ENCODE measurements at places on chromosomes 11 and 22. TPM values are rescaled to one million over a fixed set of nuclear protein-coding genes. Genes with fewer than 3 reads are reported as not detected.

DNA sequence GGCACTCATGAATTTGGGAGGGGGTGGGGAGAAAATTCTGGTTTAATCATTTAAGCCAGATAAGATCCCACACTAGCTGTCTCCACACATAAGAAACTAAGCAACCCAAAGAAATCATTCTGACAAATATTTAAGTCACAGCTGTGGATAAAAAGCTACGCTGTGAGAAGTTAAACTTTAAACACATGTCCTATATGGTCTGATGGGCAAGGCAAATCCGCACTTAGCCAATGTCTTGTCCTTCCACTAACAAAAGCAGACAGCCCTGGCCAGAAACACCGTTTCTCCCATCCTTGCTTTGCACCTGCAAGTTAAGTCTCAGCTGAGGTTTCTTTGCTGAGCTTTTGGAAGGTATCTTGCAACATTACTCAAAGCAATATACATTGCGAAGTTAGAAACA lies 68.0 kb downstream of the ETS1 start:
- no peak for DNase-seq

The HPX gene
- 0.29 TPM for total RNA-seq

GRCh38 chr11:108912581-108912980 lies 247.7 kb downstream of the DDX10 start:
- DNase-seq, result no peak

The MPEG1 gene
- 78.6 TPM for total RNA-seq

DNA sequence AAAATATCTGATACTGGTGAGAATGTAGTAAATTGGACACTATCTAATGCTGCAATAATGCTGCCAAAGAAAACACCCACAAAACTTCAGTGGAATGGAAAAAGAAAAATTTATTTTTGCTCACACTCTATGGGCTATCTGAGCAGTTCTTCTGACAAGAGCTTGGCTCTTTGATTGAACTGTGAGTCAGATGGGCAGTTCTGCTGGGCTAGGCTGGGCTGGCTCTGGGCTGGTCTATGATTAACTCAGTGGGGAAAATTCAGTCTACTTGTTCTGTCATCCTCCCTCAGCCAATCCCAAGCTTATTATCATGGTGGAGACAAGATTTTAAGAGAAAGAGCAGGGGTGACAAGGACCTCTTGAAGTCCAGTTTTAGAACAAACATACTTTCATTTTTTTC lies 1404.8 kb downstream of the LRRC4C start:
- no peak for DNase-seq

The CRYBB3 gene
- total RNA-seq, result not detected

The CD82 gene
- 43.1 TPM for total RNA-seq

The RASGRP2 gene
- total RNA-seq, result 24.8 TPM

DNA sequence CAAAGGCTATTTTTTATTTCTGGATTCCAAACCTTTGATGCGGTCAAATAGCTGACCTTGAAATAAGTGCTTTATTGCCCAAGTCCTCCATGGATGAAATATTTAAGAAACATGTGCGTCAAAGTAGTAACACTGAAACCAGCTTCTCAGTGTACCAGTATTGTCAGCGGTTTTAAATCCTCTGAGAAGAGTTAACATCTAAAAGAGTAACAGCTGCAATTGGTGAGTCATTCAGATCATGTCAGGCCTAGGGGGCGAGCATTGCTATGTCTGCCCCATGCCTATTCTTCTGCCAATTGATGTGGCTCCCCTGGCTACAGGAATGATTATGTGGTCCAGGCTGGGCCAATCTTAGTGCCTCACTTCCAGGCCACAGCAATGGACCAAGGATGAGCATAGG lies 263.3 kb upstream of the SORL1-AS1 start:
- DNase-seq, result no peak

The MS4A12 gene
- not detected for total RNA-seq

DNA sequence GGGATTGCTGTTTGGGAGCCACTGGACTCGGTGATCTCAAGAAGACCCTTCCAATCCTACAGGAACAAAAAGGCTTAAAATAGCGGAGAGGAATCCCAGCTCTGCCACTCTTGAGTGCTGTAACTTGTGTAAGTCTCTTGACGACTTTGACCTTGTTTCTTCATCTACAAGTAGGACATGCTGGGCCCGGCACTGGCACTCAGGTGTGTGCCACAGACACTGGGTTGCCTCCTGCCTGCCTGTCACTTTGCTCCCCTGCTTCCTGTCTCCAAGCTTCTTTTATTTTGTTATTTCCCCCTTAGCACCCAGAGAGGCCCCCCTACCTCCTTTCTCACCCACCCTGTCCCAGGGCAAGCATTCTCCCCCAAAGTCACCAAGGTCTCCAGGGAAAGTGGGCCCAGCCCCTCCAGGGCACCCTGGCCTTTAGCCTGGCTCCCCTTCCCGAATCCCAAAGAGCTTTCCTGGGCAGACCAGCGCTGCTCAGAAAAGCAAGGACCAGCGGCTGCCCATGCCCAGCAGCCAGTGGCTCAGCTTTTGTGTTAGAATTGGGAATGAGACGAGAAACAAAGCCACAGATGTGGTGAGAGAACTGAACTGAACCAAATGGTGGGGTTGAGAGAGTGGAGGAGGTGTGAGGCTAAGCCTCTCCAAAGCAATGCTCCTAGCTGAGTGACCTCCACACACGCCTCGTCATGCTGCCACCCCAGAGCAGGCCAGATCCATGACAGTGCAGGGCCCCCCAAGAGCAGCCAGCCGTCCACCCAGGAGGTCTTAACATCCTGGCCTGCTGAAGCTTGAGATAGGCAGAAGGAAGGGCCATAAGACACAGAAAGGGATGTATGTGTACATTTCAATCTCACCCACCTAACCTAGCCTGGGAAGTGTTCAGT lies 4.5 kb downstream of the TRIM29 start:
- DNase-seq, result no peak

The CRYBA4 gene
- not detected for total RNA-seq

The KMT5B gene
- 31.4 TPM for total RNA-seq

GRCh38 chr11:77590194-77590782 lies 535 bp downstream of the AQP11 start:
- DNase-seq, result peak; percentile 40

The PHLDA2 gene
- 0.83 TPM for total RNA-seq

DNA sequence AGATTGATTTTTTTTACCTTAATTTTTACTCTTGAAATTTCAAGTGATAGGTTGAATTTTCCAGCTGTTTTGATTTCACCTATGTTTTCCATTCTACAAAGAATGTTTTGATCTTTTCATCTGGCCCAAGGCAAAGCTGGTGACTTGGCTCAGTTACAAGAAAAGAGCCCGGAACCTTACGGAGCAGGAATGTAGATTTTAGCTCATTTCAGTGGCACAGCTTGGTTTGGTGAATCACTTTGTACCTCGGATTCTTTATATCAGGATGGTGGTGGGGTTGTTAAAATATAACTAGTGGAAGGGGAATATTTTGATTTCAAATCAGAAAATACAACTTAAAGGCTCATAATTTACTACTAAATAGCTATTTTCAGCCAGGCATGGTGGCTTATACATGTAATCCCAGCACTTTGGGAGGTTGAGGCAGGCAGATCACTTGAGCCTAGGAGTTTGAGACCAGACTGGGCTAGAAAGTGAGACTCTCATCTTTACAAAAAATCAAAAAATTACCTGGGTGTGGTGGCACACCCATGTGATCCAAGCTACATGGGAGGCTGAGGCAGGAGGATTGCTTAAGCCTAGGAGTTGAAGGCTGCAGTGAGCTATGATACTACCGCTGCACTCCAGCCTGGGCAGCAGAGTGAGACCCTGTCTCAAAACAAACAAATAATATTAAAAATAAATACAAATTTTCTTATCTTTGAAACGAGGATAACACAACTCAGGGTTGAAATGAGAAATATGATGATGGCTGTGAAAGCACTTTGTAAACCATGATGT lies 9.4 kb upstream of the GRIK4 start:
- DNase-seq, result no peak

The ANO1 gene
- 14.3 TPM for total RNA-seq

- no peak for DNase-seq
Observed at GRCh38 chr11:107953446-107953845, 25.2 kb downstream of the RAB39A start.

DNA sequence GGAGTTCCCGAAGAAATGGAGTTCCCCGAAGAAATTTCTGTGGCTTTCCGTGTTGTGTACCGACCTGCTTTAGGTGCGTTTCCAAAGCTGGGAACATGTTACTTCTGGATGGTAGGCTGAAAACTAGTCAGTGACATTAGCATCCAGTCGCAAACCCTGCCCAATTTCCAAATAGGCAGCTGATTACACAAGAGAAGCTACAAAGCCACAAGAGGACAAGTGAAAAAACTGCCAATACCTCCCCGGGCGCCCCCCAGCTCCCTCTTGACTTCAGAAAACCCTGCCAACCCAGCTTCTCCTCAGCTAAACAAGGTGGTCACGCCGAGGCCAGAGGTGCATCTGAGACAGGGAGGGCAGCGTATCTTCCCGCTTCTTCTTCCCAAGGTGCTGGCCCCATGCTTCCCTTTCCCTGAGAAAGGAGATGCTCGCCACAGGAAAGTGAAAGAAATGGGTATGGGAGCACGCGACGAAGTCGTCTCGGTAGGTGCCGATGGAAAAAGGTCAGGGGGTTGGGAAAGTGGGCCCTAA lies 551 bp downstream of the AGBL2 start:
- no peak for DNase-seq

DNA sequence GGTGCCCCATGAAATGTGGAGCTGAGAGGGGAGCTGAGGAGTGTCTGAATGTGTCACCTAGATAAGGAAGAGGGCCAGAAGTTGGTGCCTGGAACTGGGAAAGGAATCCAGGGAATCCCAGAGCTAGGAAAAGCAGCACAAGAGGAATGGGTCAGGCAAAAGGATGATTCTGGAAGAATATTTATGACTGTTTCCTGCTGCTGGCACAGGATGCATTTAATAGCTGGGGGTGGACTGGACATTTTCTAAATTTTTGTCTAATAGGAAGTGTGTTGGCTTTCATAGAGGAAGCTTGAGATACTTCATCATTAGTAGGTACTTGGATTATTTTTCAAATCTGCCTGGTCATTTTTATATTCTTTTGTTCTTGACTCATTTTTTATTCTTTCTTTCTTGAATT lies 17.4 kb upstream of the MRGPRX2 start:
- DNase-seq, result no peak

- no peak for DNase-seq
Observed at GRCh38 chr11:20203831-20204230, 43.6 kb upstream of the DBX1 start.

DNA sequence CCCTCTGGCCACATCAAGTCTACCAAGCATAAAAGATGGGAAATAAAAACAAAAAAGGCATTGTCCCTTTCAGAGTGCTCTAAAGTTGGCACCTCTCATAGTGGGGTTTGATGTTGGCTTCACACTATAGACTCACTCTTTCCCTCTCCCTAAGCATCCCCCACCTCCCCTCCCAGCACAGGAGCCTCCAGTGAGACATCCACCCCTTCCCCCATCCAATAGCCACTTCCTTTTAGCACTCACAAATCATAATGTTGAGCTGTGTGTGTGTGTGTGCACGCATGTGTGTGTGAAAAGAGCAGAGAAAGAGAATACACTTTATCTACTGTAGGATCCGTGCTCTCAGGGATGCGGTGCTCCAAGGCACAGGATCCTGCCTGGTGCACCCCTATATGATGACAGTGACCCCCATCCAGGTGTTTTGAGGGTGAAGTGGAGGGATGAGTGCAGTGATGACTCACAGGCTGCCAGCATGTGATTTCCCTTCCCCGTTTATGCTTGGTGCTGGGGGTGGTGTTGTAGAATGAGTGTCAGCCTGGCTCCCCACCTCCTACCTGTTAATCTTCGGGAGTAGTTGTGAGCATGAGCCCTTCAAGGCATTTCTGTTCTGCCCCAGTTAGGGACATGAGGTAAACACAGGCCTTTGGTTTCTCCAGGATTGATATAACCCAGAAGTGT lies 235.2 kb upstream of the B3GAT1 start:
- DNase-seq, result no peak

DNA sequence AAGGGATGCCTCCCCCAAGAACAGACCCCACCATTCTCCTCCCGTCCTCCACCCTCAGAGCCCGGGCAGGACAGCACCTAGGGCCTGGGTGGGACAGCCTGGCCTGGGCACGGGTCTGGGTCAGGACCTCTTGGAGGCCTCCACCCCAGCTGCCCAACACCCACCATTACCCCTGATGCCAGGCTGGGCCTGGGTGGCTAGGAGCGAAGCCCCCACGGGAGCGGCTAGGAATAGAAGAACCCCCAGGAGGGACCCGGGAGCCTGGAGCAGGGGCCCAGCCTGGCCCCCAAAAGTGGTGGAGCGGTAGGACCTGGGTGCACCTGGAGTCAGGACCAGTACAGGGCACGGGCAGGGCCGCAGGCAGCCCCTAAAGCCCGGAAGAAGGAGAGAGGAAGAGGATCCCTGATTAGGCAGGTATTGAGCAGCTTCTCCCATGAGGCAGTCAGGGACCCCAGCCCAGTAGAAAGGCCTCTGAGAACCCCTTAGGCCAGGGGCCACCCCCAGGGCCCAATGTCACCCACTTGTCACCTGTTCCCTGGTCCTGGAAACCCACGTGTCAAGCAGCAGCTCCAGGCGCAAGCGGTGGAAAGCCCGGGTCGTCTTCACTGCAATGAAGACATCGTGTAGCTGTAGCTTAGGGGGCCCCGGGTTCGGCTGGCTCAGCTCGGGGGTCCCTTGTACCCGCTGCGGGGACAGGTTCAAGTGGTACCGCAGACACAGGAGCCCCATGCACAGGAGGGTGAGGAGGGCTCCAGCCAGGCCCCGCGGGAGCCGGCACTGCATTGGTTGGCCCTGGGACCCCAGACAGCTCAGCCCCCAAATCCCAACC lies 575 bp downstream of the MFNG start:
- DNase-seq, result no peak

GRCh38 chr11:92048415-92048814 lies 176.2 kb upstream of the FAT3 start:
- no peak for DNase-seq

DNA sequence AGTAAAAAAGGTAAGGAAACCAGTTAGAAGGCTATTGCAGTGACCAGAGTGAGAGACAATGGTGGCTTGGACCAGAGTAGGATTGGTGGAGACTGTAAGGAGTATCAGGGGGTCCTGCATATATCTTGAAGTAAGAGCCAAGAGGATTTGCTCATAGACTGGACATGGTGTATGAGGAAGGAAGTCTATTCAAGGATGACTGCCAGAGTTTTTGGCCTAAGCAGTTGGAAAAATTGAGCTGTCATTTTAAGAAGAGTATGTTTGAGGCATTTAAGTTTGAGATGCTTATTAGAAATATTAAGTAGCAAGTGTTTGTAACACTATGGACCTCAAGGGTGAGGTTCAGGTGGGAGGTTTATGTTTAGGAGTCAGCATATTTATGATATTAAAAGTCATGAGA lies 596.6 kb downstream of the METTL15 start:
- DNase-seq, result no peak

The SCGB1D2 gene
- 0.67 TPM for total RNA-seq
